ENCODE measurements at places on chromosomes 1 and 21.
A peak's percentile ranks its signal among the peaks of the same experiment; 100 is the strongest.

DNA sequence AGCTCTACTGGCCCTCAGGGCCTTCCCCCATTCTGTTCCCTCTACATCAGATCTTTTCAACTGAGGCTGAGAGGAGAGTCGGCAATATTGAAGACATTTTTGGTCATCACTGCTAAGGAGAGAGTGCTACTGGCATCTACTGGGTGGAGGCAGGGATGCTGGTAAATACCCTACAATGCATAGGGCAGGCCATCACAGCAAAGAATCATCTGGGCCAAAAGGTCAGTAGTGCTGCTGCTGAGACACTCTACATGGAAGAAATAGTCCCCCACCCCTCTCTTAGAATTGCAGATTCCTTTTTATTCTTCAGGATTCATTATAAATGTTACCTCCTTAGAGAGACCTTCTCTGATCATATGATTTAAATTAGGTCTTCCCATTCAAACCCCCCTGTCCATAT, 94.3 kb downstream of the JAK1 start:
- DNase-seq: no peak

DNA sequence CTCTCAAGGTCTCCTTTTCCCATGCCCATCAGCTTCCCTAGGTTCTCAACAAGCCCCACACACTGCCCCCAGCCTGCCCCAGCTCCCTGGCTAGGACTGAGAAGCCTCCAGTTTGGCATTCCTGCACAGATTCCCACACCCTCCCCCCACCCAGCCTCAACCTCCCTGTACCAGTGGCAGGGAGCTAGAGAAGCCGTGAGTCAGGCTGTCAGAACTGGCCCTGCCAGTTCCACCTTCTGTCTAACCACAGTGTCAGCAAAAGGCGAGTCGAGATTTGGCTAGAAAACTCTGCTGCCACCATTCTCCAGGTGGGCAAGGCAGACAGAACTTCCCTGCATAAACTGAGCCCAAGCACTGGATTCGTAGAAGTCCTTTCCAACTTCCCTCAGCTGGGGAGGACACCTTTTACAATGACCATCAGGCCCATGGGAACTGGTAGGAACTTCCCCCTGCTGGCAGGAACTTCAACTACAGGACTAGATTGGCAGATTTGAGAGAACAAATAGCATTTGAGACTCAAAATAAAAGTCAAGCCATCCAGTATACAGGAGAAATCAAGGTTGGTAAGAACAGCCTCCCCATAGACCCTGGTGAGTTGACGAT, 31.0 kb downstream of the TNNT2 start:
- DNase-seq: peak; percentile 61

DNA sequence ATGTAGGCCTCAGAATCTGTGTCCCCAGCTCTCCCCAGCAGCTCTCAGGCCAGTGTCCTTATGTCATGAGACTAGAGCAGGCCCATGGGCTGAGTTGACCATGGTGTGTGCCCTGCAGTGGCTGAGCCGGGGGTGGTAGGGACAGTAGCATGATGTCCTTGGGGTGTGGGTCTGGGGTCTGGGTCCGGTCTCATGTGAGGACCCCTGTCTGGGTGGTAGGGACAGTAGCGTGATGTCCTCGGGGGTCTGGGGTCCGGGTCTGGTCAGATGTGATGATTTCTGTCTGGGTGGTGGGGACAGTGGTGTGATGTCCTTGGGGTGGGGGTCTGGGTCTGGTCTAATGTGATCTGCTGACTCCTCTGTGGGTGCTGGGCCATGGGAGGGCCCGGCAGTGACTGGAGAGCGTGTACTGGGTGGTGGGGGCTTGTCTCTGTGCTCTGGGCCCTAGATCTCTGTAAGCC, 64.5 kb downstream of the OBSCN start:
- no peak for DNase-seq

- DNase-seq: peak; percentile 9
Measured at GRCh38 chr1:60118085-60118484, 44.5 kb upstream of the C1orf87 start.

GRCh38 chr1:189500778-189501177, 976.9 kb downstream of the BRINP3 start:
- DNase-seq: no peak

All from fibroblast of mammary gland (primary cell).